NCI-H446 treated with DMSO at 0.1 percent for 48 hours (cell line): ENCODE measurements at places on chromosomes 7 and 10.

GRCh38 chr10:110530131-110530831 is 32.6 kb downstream of the DUSP5 start:
- no peak for DNase-seq

GRCh38 chr7:121337398-121337797 is 8.6 kb downstream of the WNT16 start:
- peak; percentile 6 for DNase-seq

DNA sequence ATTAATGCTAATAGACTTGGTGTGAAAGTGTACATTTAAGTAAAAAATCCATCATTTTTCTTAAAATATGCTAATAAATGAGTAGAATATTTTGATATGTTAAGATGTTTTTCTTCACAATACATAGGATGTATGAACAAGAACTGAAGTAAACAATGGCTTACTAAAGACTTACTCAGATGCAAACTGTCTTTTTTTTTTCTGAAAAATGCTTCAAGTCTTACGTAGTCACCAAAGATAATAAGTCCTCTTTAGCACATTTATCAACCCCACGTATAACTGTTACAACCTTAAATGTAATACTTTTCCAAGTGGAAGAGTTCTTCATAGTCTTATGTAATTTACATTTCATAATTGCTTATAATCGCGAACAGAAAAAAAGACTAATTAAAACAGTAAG is 54.8 kb downstream of the MDFIC start:
- no peak for DNase-seq

DNA sequence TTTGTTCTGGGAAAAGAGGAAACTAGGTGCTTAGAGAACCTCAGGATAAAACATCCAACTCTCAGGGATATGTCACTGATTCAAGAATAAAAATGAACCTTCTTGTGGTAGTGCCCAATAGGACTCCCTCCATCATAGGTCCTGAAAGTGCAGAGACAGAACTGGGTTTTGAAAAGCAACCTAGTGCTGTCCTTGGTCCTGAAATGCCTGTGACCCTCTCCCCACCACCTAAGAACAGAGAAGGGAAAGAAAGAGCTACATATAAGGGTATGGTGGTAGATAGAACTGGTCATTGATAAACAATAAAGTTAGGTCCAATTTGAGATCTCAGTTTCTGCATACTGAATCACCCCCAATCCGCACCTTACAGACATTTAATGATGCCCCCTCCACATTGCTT is 953.3 kb downstream of the XPNPEP1 start:
- no peak for DNase-seq

DNA sequence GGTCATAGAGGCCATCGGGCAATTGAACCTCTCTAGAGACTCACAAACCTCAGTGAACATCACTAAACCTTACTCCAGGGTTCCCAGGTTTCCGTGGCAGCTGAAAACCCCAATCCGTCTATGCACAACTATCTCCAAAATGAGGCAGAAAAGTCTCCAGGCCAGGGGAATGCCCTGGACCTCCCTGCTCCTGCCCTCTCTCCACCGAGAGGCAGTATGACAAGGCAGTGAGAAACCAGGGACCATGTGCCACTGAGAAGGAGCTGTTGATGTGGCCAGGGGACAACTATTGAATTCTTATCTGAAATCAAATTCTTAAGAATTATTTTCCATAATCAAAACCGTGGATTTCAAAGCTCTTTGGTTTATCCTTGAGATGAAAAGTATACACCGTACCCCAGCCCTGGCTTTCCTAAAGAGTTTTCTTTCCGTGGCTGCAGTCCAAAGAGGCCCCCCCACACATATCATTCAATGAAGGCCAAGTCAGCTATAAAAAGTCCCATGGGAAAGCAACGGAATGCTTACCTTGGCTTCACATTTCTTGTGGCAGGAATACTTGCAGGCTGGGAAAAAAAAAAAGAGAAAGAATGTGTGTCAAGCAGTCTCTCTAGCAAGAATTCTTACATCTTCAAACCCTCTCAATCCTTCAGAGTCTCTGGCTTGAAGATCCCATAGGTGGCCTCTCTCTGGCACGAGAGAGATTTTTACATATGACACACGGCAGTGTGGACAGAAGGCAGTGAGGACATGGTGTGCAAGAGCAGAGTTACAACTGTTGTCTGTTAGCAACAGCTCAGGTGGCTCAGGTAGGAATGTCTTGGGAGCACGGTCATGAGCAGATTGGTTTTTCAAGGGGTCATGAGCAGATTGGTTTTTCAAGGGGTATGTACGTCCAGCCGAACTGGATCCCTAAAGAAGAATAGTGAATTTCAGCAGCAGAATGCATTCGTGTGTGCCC is 75.2 kb downstream of the TNS3 start:
- no peak for DNase-seq

GRCh38 chr7:101768280-101768679 is 49.1 kb upstream of the CUX1 start:
- no peak for DNase-seq

DNA sequence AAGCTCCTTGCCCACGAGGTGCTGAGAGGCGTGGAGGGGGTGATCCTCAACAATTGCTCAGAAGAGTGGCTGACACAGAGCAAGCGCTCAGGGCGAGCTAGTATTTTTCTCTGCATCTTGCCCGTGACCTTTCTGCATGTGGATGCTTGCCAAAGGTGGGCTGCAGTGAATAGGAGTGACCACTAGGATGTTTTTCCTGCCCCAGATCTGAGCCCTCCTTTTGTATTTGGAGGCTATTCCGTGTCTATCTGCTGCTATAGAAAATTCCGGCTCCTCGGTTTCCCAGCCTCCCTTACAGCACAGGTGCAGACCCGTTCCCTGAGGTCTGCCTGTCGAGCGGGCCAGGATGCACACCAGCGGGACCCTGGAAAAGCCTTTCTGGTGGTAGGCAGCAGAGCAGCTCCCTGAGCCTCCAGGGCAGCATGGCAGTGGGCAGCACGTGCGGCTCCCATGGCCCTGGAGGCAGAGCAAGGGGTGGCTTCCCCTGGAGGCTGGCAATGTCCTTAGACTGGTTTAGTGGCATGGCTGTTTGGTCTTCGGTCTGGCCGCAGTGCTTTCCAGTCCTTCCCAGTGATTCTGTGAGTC is 145.1 kb upstream of the PCBD1 start:
- DNase-seq: no peak

DNA sequence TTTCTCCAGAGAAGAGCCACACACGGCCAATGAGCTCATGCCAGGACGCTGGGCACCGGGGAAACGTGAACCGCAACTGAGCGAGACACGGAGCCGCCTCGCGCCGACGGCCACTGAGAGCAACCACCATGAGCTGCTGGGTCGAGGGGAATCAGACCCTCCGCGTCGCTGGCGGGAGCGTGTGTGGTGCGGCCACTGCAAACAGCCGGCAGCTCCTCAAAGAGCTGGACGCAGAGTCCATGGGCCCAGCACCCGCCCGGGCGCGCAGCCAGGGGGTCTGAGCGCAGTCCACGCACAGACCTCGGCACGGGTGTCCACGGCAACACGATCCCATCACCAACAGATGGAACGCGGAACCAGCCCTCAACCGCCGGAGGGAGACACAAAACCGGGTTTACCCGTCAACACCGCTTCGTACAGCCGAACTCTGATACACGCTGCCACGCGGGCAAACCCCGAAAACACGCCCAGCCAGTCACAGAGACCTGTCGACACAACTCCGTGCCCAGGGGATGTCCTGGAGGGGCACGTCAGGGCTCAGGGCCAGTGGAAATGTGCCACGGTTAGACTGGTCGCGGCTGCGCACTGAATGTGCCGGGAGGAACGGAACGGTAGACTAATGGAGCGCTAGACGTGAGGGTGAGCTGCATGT is 147.1 kb downstream of the ELFN1 start:
- DNase-seq: no peak

DNA sequence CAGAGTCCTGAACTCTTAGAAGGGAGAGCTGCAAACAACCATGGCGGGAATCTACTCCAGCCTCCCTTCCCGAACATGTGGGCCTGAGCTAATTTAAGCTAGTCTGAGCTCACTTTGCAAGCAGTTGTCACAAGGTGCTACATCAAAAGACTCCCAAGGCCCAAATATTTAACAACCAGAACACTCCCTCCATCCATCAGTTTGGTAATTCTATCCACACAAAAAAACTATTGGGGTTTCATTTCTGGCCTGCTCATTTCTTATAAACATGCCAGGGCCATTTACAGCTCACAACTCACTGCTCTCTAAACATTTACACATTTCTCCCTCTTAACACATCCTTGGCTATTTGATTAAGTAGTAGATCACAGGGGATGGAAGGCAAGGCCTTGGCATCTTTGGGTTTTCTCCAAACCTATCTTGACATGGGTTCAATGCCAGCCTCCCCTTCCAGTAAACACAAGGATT is 263.4 kb downstream of the KCNMA1 start:
- DNase-seq: no peak

GRCh38 chr10:132865851-132866600 is 76.3 kb downstream of the CFAP46 start:
- no peak for DNase-seq

GRCh38 chr10:131698232-131698631 is 202.6 kb upstream of the PPP2R2D start:
- no peak for DNase-seq
